ENCODE measurements at places on chromosomes 3 and 15.

DNA sequence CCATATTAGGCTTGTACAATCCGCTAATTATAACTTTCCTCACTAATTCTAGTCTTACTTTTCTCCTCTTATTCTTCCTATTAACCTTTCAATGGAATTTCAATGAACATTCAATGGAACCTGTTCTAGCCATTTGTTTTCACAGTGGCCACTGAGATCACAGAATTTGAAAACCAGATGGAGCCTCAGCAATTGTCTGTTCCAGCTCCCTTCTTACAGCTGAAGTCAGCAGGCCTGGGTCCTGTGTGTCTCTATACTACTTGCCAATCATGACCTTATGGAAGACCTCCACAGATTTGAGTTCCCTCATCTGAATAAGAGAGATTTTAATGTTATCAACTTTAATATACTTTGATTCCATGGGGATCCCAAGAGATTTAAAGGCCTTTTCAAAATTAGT, 36.6 kb downstream of the TJP1 start:
- no peak for DNase-seq
- no peak overlapping the region for H3K4me3 ChIP-seq
- H3K27ac ChIP-seq = peak overlapping the region; percentile 82
- H3K36me3 ChIP-seq = peaks cover 41% of the 10 kb centered on the region
- H3K27me3 ChIP-seq = no peaks in the 10 kb centered on the region

- no peak overlapping the region for H3K4me3 ChIP-seq
- DNase-seq = no peak
- no peak overlapping the region for H3K27ac ChIP-seq
- peaks cover under 1% of the 10 kb centered on the region for H3K36me3 ChIP-seq
- no peaks in the 10 kb centered on the region for H3K27me3 ChIP-seq
- H3K4me1 ChIP-seq = peaks cover 2% of the 10 kb centered on the region
Measured at GRCh38 chr15:81829918-81830317, 215.9 kb downstream of the MEX3B start.

DNA sequence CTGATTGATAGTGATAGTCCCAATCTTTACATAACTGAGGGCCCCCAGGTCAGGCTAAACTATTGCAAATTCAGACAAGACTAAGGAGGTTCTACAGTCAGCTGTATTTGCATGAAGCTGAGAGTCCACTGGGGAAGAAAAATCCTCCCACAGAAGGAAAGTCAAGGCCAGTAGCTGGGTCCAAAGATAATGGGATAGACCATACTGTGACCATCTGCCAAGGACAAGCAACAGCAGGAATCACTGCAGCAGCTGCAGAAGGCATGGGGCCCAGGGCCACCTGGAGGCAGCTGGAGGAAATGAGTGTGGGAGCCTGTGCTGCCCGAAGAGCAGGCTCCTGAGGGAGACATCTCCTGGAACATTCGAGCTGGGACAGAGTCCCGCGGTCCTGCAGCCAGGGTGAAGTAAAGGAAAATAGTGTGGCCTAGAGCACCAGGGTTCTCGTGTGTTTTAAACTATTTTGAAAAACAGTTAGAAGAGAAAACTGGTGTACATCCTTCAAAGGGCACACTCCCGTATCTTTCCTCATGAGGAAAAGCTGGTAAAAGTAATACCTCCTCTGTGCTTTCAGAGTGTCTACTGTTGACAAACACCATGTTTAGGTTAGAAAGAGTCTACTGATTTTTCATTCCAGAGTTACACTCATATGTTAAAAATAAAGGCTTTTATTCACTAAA, 13.2 kb upstream of the TMEM212 start:
- no peaks in the 10 kb centered on the region for H3K36me3 ChIP-seq
- no peak overlapping the region for H3K4me3 ChIP-seq
- H3K27ac ChIP-seq = no peak overlapping the region
- DNase-seq = peak; percentile 36
- peaks cover 34% of the 10 kb centered on the region for H3K4me1 ChIP-seq

DNA sequence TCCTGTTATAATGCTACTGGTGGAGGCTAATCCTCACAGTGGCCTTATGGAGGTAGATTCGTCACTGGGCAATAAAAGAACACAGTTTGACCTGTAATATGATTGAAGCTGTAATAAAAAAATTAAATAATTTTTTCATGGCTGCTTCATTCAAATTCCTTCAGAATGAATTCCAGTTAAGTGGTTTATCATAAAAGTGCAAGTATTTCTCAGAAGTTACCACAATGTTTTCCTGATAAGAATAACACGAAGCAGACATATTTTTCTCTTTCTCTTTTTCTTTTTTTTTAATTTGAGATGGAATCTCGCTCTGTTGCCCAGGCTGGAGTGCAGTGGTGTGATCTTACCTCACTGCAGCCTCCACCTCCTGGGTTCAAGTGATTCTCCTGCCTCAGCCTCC, 15.6 kb downstream of the B4GALT4 start:
- no peaks in the 10 kb centered on the region for H3K27me3 ChIP-seq
- H3K4me3 ChIP-seq = no peak overlapping the region
- peaks cover 14% of the 10 kb centered on the region for H3K4me1 ChIP-seq
- no peak for DNase-seq

DNA sequence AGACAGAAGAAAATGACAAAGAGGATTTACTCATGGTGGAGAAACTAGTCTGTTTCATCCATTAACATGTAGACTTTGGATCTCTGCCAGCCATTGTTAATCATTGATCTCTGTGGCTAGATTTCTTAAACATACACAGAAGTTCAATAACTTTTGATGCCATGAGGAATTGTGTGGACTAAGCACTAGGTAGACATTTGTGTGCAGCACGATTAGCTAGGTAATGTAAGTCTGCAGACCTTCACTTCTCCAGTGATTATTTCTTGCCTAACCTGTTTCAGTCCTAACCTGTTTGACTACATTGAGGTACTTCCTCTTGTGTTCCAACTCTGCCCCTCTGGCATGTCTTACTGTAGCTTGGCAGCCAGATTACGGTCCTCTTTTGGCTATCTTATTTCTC, 928.5 kb upstream of the ROBO1 start:
- no peak overlapping the region for H3K4me3 ChIP-seq
- peaks cover 22% of the 10 kb centered on the region for H3K4me1 ChIP-seq
- no peaks in the 10 kb centered on the region for H3K36me3 ChIP-seq
- DNase-seq = no peak
- peak overlapping the region; percentile 71 for H3K27ac ChIP-seq

GRCh38 chr15:69798481-69799250, 299.1 kb downstream of the TLE3 start:
- no peak for DNase-seq
- peaks cover 56% of the 10 kb centered on the region for H3K27me3 ChIP-seq
- no peaks in the 10 kb centered on the region for H3K36me3 ChIP-seq
- H3K4me3 ChIP-seq = no peak overlapping the region
- H3K4me1 ChIP-seq = peaks cover 5% of the 10 kb centered on the region

DNA sequence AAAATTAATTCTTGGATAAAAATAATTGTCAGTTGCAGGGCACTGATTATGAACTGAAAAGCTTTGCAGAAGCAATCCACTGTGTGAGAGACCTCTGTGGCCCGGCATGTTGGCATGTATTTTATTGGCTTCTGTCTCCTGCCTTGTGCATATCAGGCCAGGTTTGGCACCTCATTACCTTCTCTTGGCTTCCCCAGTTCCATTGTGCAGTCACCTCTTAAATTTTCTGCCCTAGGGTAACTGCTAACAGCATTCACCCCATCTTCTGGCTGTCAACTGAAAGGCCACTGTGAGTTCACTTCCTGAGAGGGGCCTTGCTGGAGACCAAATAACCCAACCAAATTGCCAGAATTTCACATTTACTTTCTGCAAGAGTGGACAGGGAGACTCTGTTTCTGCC, 92.7 kb upstream of the RARB start:
- no peak overlapping the region for H3K27ac ChIP-seq
- peaks cover 1% of the 10 kb centered on the region for H3K36me3 ChIP-seq
- H3K4me1 ChIP-seq = no peaks in the 10 kb centered on the region
- H3K4me3 ChIP-seq = no peak overlapping the region
- DNase-seq = no peak
- H3K27me3 ChIP-seq = no peaks in the 10 kb centered on the region

- no peak overlapping the region for H3K27ac ChIP-seq
- H3K4me3 ChIP-seq = no peak overlapping the region
- H3K4me1 ChIP-seq = no peaks in the 10 kb centered on the region
- H3K36me3 ChIP-seq = peaks cover 4% of the 10 kb centered on the region
- peaks cover 5% of the 10 kb centered on the region for H3K27me3 ChIP-seq
Measured at GRCh38 chr15:44769521-44769920, 33.2 kb downstream of the TRIM69 start.

DNA sequence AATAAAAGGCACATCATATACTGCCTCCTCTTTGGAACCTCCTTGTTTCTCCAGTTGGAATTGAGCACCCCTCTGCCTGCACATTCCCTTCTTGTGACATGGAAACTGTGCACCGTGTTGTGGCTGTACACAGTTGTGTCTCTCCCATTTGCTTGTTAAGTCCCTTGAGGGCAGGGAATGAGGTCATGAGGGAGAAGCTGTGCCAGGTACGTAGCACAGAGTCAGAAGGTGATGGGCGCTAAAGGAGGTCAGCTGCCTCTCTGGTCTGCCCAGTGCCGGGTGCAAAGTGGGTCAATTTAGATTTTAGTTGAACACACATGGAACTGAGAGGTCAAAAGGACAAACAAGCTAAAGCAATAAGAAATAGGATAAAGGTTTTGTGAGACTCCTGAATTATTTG, 124.4 kb downstream of the FAM43A start:
- peaks cover 35% of the 10 kb centered on the region for H3K27me3 ChIP-seq
- H3K4me1 ChIP-seq = no peaks in the 10 kb centered on the region
- DNase-seq = no peak
- H3K36me3 ChIP-seq = no peaks in the 10 kb centered on the region

- H3K27me3 ChIP-seq = no peaks in the 10 kb centered on the region
- H3K36me3 ChIP-seq = no peaks in the 10 kb centered on the region
- no peak overlapping the region for H3K4me3 ChIP-seq
- DNase-seq = no peak
- H3K4me1 ChIP-seq = peaks cover 5% of the 10 kb centered on the region
Measured at GRCh38 chr3:29349049-29349448, 68.2 kb downstream of the RBMS3 start.

GRCh38 chr3:72080095-72080494, 295.1 kb upstream of the PROK2 start:
- no peaks in the 10 kb centered on the region for H3K36me3 ChIP-seq
- H3K27ac ChIP-seq = no peak overlapping the region
- no peak for DNase-seq
- peaks cover 4% of the 10 kb centered on the region for H3K27me3 ChIP-seq
- H3K4me3 ChIP-seq = no peak overlapping the region
- peaks cover 27% of the 10 kb centered on the region for H3K4me1 ChIP-seq

DNA sequence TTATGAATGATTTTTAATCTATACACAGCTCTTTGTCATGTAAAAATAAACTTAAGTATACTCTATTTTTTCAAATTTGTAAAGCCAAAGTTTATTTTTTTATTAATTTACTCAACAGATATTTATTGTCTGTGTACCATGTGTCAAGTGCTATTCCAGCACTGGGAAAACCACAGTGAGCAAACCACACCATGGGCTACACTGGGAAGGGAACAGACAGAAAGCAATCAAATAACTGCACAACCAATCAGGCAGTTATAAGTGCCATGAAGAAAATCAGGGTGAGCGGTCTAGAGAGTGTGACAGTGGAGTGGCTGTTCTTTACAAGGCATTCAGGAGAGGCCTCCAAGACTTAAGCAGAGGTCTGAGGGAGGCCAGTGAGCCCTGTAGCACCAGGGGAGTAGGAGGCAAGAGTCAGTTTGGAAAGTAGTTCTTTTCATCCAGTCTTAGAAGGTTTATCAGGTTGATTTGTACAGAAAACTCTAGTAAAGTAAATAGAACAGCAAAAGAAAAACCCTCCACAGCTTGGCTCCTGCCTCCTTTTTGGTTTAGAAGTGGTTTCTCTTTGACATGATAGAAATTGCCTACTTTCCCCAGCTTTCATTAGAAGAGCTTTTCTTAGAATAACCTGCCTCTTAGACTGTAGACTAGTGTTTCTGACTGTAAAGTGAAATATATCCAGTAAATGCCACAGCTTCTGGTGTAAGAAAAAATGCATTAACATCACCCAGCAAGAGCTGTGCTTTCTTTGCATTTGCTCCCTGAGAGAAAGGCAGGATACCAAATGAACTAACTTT, 13.7 kb downstream of the EIF2AK4 start:
- no peaks in the 10 kb centered on the region for H3K27me3 ChIP-seq
- peaks cover 31% of the 10 kb centered on the region for H3K36me3 ChIP-seq
- H3K4me3 ChIP-seq = no peak overlapping the region
- peak overlapping the region; percentile 66 for H3K27ac ChIP-seq

DNA sequence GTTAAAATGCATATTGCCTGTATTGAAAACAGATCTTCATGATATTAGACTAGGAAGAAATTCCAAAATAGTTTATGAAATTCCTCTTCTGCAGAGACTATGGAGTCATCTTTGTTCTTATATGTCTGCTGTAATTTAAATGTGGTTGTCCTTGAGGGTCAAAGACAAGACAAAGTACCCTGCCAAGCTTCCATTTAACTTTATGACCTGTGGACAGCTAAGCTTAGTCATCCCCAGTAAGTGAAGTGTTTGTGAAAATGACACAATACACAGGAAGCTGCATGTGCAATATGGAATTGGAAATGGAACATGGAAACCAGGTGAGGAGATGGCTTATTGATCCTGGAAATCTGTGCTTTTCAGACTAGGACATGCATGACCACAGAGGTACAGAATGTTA, 68.5 kb upstream of the GBE1 start:
- H3K4me1 ChIP-seq = no peaks in the 10 kb centered on the region
- no peak overlapping the region for H3K27ac ChIP-seq
- no peak overlapping the region for H3K4me3 ChIP-seq
- DNase-seq = no peak
- H3K27me3 ChIP-seq = no peaks in the 10 kb centered on the region
- H3K36me3 ChIP-seq = no peaks in the 10 kb centered on the region

GRCh38 chr3:49972656-49973055, 32.7 kb downstream of the RBM6 start:
- H3K27ac ChIP-seq = no peak overlapping the region
- no peaks in the 10 kb centered on the region for H3K4me1 ChIP-seq
- DNase-seq = no peak
- peaks cover 12% of the 10 kb centered on the region for H3K36me3 ChIP-seq
- no peaks in the 10 kb centered on the region for H3K27me3 ChIP-seq
- H3K4me3 ChIP-seq = no peak overlapping the region

DNA sequence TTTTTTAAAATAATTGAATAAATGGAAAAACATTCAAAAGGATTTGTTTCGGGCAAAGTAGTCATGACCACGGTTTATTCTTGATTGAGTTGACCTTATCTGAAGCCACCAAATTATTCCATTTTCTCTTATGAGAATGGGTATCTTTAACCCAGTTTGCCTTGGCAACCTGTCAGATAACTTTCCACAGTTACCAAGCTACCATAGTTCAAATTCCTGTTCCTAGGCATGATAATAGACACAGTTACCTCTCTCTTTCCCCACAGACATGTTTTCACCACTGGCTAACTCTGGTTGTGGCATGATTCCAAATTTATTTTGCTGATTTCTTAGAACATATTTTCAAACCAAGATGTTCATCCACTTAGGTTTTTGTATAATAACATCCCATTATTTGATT, 84.9 kb downstream of the NECTIN3 start:
- peaks cover 19% of the 10 kb centered on the region for H3K36me3 ChIP-seq
- H3K4me3 ChIP-seq = no peak overlapping the region
- no peaks in the 10 kb centered on the region for H3K27me3 ChIP-seq
- peaks cover 3% of the 10 kb centered on the region for H3K4me1 ChIP-seq
- H3K27ac ChIP-seq = no peak overlapping the region
- no peak for DNase-seq

- DNase-seq = no peak
- H3K4me1 ChIP-seq = peaks cover 30% of the 10 kb centered on the region
- H3K27ac ChIP-seq = peak overlapping the region; percentile 82
Measured at GRCh38 chr3:86388820-86389219, 602.1 kb downstream of the VGLL3 start.
